ENCODE measurements at places on chromosomes 3 and 15. TPM values are rescaled to one million over a fixed set of nuclear protein-coding genes. Genes with fewer than 3 reads are reported as not detected.

CX3CR1 gene
- total RNA-seq: not detected

TIGIT gene
- not detected for total RNA-seq

RBSN gene
- total RNA-seq: 14.6 TPM

FYCO1 gene
- total RNA-seq: 14.0 TPM

PIERCE2 gene
- 1.2 TPM for total RNA-seq

AADACL2 gene
- total RNA-seq: not detected

CDCP1 gene
- 0.77 TPM for total RNA-seq

CA12 gene
- total RNA-seq: 26.5 TPM

ADIPOQ gene
- total RNA-seq: not detected

PPP1R14D gene
- total RNA-seq: not detected

WDR93 gene
- not detected for total RNA-seq

NRG4 gene
- not detected for total RNA-seq

ACKR4 gene
- 0.23 TPM for total RNA-seq

TRPM1 gene
- total RNA-seq: not detected

VEPH1 gene
- 5.3 TPM for total RNA-seq

ZPLD1 gene
- not detected for total RNA-seq

CFAP44 gene
- total RNA-seq: 2.2 TPM

SOX14 gene
- not detected for total RNA-seq

SLC38A3 gene
- total RNA-seq: not detected

All from pericardium fibroblast (primary cell).